Pulmonary artery endothelial cell (primary cell): ENCODE measurements at places on chromosomes 7 and 10. TPM values are rescaled to one million over a fixed set of nuclear protein-coding genes. Genes with fewer than 3 reads are reported as not detected.

GRCh38 chr10:86167121-86167761 lies 199.4 kb downstream of the GRID1 start:
- no peak for DNase-seq

DNA sequence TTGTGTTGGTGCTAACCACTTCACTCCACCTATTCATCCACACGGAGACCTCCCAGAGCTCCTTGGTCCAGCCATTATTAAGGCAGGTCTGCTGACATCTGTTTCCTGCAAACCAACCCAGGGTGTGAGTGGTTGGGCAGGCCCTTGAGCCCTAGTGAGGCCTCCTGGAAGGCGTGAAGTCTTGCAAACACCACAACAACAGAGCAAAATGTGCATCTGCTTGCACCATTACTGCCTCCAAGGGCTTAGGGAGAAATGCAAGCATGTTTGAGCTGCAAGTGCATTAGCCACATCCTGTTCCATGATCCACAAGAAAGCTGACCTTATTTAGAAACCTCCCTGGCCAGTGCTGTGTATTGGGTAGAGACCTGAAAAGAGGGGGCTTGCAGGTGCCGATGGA lies 325.5 kb downstream of the GRID1 start:
- no peak for DNase-seq

GRCh38 chr7:111730476-111731300 lies 168.4 kb upstream of the IMMP2L start:
- no peak for DNase-seq

DNA sequence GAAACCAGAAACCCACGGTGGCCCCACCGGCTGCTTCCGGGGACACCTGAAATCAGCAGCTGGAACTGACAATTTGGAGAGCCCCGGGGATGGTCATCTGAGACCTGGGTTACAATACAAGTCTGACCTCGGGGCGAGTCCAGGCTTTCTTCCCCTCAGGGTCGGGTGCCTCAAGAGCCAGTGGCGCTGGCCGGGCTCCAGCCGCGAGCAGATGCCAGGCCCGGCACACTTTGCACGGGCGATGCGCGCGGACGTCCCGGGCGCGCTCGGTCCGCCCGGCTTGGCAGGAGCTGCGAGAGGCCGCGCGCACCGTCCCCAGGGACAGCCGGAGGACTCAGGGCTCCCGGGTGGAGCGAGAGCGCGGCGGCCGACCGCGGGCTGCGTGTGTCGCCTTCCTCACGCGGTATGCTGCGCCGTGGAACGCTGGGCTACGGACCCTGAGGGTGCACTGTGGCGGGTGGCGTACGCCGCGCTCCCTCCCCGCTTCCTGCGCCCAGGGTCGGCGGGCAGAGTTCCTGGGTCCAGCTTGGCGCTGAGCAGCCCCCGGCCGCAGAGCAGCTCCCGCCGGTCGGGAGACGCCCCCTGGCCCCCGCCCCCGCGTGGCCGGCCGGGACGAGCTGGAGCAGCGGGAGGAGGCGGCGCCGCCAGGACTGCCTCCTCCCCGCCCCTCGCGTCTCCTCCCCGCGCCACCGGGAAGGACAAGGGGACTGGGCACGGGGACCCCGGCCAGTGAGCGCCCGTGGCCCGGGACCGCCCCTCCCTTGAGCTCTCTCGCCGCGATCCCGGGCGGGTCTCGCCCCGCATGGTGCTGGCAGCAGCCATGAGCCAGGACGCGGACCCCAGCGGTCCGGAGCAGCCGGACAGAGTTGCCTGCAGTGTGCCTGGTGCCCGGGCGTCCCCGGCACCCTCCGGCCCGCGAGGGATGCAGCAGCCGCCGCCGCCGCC lies at the start of gene RBM20:
Gene RBM20 (plus strand): TSS at position 684 of the 945 bp plus-strand sequence. CDS start 119 bp downstream, at position 803.
- no peak for DNase-seq

GRCh38 chr10:121002586-121003205 lies 151.5 kb downstream of the WDR11 start:
- no peak for DNase-seq

DNA sequence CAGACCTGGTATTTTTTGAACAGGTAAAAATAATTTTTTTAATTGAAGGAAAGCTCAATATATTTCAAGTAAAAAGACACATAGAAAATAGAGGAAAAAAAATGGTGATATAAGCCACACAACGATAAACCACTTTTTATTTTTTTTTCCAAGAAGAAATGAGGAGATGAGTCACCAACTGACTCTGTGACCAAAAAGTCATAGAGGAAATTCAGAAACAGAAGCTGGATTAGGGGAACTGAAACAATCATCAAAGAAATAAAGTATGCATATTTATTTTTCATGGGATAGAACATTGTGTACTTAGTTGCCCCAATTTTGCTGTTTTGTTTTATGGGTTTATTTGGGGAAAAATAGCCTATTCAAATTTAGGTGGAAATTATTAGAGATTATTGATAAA lies 176.8 kb upstream of the AGR3 start:
- DNase-seq = no peak

DNA sequence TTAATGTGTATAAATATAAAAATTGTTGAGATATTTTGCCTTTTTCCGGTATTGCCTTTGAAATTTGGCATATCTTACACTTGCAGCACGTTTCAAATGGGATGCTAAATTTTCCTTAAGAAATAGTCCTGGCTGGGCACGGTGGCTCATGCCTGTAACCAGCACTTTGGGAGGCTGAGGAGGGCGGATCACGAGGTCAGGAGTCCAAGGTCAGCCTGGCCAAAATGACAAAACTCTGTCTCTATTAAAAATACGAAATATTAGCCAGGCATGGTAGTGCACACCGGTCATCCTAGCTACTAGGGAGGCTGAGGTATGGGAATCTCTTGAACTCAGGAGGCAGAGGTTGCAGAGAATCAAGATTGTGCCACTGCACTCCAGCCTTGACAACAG lies 220.2 kb downstream of the PTEN start:
- DNase-seq = no peak

GRCh38 chr10:66192162-66192831 lies 733.5 kb upstream of the LRRTM3 start:
- no peak for DNase-seq

- DNase-seq = no peak
Observed at GRCh38 chr7:43753843-43754242, 4.6 kb upstream of the BLVRA start.

DNA sequence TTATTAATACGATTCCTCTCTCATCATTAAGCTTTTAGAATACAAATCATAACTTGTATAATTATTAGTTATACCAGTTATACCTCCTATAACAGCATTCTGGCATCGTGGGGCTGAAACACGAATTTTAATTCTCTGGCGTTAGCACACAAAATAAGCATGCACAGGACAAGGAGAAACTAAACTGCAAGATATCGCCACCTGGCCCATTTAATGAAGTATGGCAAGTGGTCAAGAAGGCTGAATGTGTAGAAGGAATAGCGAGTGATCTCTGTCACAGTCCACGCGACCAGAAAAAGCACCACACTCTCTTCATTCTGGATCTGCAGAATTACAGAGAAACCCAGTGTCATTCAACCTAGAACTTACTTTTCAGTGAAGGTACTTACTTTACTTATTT lies 18.1 kb downstream of the HACD1 start:
- DNase-seq = peak; percentile 24

GRCh38 chr10:118723466-118723865 lies 31.3 kb downstream of the CACUL1 start:
- DNase-seq = peak; percentile 22

GRCh38 chr10:16929069-16929468 lies 111.8 kb upstream of the RSU1 start:
- DNase-seq = no peak

DNA sequence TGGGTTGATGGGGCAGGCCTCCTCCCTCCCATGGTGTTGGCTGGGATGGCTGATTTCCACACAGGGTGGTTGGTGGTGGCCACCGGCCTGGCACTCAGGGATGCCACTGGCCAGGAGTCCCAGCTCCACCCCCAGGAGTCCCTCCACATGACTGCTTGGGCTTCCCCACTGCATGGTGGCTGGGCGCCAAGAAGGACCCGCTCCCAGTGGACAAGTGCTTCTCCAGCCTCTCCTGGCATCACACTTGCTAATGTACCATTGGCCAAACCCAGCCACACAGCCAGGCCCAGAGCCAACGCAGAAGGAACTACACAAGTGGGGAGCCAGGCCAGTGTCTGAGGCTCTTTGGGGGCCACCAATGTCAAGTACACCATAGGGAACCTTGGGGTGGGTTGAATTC lies 73.6 kb upstream of the DNAAF5 start:
- no peak for DNase-seq

DNA sequence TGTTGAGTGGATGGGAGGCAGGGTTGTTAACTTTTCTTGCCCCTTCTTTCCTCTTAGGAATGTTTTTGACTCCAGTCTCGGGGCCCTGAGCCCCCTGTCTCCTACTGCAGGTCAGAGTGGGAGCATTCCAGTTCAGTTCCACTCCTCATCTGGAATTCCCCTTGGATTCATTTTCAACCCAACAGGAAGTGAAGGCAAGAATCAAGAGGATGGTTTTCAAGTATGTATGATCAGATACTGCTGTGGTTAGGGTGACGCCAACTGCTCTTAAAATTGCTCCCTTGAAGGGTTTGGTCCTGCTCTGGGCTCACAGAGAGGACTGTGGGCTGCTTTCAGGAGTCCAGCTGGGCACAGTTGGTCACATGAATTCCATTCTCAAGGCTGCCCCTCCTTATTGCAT lies 22.0 kb downstream of the VWA2 start:
- no peak for DNase-seq

DNA sequence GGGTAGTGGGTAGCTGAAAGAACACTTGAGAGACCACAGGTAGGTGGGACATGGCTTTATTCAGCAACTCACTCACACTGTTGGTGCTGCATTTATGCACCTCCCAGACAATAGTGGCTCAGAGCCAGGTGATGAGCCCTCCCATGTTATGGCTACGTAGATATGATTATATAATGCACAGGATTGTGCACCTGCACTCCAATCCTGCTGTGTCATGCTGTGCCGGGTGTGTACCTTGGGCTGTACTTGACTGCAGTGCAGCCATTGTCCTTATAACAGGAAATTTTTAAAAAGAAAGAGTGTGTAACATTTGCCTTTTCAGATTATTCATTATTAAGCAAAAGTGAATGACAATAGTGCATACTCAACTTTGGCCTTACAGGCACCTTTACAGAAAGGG lies 366.1 kb upstream of the BMPER start:
- DNase-seq = no peak

DNA sequence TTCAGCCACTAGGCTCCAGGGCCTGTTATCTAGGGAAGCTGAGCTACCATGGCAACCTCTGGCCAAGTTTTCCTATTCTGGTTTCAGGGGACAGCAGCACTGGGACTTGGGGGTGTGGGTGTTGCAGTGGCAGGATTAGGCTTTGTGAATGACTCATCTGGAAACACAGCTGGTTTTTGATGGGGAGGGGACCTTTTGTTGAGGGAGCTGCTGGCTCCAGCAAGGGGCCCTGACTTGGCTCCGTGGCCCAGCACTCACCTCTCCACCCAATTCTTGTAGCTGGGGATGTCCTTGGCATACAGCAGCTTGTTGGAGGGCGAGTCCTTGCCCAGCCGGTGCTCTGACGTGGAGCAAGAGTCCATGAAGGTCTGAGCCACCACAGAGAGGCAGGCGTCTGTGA lies 435.9 kb downstream of the PLXNA4 start:
- DNase-seq = no peak

DNA sequence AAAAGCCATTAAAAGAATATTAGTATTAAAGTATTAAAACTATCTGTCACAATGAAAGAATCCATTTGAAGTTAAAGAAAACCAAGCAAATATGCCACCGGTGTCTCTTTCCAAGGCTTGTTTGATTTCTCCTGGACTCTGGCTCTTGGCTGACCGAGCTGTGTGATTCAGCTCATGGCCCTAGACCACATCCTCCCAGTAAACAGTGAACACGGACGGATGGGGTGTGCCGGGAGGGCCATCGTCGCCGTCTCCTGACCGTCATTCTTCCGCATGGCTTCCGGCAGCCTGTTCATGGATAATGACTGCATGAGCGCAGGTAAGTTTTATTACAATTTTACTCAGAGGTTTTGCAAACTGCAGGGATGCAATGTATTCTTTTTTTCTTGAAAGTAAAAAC lies 218.5 kb downstream of the DNAJB6 start:
- no peak for DNase-seq

- no peak for DNase-seq
Observed at GRCh38 chr10:12568391-12569009, 219.2 kb downstream of the CAMK1D start.

- no peak for DNase-seq
Observed at GRCh38 chr10:78963074-78964034, 105.4 kb upstream of the ZMIZ1 start.

- DNase-seq = no peak
Observed at GRCh38 chr10:115706488-115707076, 566.4 kb downstream of the GFRA1 start.

- DNase-seq = no peak
Observed at GRCh38 chr10:28768227-28768626, 90.9 kb downstream of the BAMBI start.

The ZP3 gene
- total RNA-seq = 1.3 TPM in 2 replicates

The TAS2R4 gene
- total RNA-seq = 0.33 and 0.85 TPM in 2 replicates

The PIK3AP1 gene
- 0.13 and 0.21 TPM in 2 replicates for total RNA-seq

The TCAF2 gene
- total RNA-seq = 7.1 and 16.3 TPM in 2 replicates

The CHST15 gene
- 29.0 and 36.3 TPM in 2 replicates for total RNA-seq

The GNG11 gene
- total RNA-seq = 147 and 170 TPM in 2 replicates

The TMEM26 gene
- 0.14 and 0.26 TPM in 2 replicates for total RNA-seq

The ZNF488 gene
- total RNA-seq = not detected in 2 replicates

The GFRA1 gene
- total RNA-seq = 0.07 and 2.1 TPM in 2 replicates

The FAM180A gene
- total RNA-seq = not detected in 2 replicates

The PPP1R3A gene
- total RNA-seq = not detected in 2 replicates
